Activated B cell treated with CpG ODN at 0.5 μM for 24 hours (primary cell): ENCODE measurements at places on chromosomes 5 and 9.
A peak's percentile ranks its signal among the peaks of the same experiment; 100 is the strongest.

GRCh38 chr9:132240841-132241482 is 79.1 kb downstream of the NTNG2 start:
- DNase-seq: peak; percentile 98

DNA sequence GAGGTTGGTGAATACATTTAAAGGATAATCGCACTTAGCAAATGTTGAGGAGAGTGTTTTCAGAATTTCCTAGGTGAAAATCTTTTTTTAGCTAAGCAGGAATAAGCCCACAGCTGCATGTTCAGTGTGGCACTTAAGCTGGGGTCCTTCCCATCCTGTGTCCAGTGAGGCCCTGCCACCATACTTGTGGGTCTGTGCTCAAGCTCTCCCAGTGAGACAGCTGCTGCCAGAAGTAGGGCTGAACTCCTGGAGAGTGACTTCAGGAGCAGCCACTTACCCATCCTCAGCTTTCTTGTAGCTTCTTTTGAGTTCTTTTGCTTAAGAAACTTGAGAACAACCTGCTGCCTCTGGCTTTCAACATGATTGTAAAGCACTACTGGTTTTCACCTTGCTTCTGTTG is 110.0 kb upstream of the DHFR start:
- DNase-seq: no peak

DNA sequence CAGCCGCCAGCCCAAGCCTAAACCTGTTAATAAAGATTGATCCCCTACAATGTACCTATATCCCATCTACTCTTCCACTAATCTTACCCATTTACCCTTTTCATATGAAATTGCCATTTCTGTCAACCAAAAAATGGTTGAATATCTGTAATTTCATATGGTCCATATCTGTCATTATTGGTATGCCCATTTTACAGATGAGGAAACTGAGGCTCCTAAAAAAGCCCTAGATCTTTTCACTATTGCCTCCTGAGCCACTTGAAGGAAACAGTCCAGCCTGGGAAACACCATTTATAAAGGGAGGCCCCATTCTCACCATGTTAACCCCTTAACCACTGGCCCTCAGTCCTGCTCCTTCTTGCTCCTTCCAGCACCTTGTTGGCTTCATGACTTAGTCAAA is 41.2 kb upstream of the SNAPC3 start:
- no peak for DNase-seq

DNA sequence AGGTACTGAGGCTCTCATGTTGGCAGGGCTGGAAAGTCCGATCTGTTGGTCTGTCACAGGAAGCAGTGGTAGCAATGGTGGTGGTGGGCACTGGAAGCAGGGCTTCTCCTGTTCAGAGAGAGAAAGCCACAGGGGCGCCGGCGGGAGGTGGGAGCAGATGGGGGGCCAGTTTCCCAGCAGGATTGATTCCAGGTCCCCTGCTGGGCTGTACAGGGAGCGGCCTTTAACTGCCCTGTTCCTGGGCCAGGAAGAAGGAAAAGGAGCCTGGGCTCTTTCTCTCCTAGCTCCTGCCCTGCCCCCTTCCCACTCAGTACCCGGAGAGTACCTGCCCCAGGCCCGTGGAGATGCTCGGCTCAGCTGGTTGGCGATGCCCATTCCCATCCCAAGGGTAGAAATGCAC is 2.6 kb upstream of the DAB2IP start:
- no peak for DNase-seq

GRCh38 chr5:41966401-41967105 is 41.5 kb downstream of the FBXO4 start:
- no peak for DNase-seq

- DNase-seq: no peak
Measured at GRCh38 chr5:111326551-111326950, 102.4 kb downstream of the CAMK4 start.

DNA sequence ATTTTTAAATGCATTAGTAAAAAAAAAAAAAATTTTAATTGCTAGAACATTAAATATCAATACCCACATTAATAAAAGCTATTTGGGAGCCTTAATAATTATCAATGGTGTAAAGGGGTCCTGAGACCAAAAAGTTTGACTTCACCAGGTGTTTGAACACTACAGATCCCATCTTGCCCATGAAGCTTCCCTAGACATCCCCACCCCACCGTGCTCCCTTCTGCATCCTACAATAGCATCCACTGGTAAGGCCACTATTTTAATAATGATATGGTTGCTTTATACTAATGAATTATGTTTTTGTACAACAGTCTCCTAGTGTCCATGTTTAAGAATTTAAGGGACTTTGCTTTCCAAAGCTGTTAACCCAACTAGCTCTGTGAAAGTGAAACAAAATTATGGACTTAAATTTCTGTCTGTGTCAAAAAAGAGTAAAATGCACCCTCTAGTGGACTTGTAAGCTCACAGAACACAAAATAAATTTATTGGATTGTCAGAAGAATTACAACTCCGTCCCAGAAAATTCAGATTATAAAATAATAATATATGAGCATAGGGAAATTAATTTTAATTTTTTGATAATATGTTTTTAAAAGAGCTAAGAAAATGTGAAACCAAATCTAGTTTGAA is 76.0 kb downstream of the ARL15 start:
- DNase-seq: no peak

DNA sequence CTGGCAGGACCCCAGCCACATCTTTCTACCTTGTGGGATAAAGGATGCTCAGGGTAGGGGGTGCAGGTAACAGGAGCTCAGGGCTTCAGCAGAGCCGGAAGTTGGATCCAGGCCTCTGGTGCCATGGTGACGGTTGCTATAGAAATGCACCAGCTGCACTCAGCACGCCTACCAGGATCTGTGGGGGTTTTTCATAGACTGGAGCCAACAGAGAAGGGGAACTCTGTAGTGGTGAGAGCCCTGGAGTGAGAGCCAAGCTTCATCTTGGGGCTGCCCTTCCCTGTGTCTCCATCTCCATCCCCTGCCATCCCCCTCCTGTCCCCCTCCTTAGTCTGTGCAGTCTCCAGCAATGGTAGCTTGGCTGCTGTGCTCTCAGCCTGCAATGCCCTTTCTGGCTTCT is 27.5 kb upstream of the BOD1 start:
- DNase-seq: no peak

- no peak for DNase-seq
Measured at GRCh38 chr9:131276891-131277286, 579 bp upstream of the FAM78A start.

- no peak for DNase-seq
Measured at GRCh38 chr5:128196791-128197190, 113.2 kb downstream of the SLC12A2 start.

DNA sequence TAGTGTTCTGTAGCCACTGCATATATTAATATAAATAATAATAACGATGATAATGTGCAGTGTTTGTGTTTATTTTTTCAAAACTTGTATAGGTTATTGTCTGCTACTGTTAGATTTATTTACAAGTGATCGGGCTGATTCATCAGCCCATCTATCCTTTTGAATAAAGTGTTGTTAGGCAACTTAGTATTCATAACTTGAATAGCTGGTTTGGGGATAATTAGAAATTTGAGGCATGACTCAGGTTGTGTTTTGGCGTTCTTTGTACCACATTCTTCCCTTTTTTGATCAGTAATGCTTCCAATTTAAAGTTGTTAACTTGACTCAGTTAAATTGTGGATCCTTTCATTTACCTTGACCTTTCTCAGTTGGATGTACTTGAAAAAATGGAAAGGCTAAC is 69.7 kb downstream of the FOCAD start:
- DNase-seq: no peak

- no peak for DNase-seq
Measured at GRCh38 chr5:181149355-181149754, 2.0 kb downstream of the OR2V2 start.

DNA sequence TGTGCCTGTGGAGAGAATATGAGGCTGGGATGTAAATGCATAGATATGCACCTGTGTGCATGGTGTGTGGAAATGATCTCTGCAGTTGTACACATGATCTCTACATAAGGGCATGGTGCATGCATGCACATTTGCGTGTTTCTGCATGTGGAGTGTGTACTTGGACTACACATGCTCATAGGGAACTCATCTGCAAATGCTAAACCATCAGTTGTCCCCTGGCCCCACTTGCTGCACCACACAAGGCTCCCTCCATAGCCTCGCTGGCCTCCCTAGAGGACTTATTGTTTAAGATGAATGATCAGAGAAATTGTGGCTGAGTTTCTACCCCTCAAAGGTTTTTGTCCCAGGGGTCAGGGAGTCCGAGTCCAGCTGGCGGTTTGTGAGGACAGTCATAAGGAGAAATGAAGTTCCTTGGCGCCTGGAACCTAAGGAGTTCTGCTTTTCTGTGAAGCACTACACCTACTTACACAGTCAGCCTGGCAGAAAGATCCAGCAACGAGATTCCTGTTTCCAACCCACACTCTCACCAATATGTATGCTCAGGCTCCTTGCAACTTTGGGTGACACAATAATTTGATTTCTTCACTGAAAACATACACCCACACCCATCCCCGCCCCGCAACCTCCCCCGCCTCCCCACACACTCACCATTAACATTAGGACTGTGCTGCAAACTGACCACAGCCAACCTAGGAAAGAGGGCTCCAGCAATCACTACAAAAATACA is 79.9 kb upstream of the CPEB4 start:
- no peak for DNase-seq

DNA sequence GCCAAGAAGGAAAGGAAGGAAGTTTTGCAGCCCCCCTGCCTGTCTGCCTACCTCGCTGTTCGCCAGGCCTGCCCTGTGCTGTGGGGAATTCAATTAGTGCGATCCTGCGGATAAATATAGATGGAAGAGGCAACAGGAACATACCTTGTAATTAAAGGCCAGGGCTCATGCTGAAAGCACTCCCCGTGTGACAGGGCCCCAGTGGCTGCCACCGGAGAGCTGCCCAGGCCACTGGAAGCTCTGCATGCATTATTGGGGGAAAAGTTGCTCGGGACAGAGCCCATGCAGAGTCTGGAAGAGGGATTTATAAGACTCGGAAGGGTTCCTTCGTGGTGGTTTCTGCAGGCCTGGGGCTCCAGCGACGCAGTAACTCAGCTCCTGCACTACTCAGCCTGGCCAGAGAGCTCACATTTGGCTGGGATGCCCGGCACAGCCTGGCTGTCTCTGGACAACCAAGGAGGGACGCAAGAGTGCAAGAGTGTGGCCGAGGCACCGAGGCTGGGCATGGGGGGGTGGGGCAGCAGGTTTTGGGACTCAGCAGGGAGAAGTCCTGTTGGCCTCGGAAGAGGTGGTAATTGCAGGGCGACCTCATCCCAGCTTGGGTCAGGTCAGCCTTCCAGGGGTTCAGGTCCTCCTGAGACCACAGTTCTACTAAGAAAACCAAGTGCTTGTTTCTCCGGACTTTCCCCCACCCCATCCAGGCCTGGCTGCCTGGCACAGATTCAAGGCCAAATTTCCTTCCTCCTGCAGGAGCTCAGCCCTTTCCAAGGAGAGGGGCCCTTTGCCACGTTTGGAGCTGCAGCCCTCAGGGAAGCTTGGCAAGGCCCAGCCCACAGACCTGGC is 68.1 kb upstream of the GGTA1 start:
- no peak for DNase-seq

- no peak for DNase-seq
Measured at GRCh38 chr5:176152191-176152929, 85.9 kb upstream of the SIMC1 start.

DNA sequence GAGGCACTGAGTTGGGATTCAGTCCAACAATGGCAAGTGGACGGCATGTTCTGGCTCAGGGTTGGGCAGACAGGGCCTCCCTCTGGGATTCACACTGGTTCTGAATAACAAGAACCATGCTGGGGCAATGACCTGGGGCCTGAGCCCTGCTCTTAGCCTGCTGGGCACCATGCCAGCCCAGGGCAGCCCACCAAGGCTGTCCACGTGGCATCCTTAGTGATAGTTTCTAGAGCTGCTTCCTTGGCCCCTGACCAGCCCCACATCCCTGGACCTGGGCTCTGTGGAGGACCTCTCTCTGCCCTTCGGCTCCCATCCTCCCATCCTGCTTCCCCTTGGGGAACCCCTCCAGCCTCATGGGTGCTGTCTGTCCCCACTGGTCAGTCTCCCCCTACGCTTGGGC is 22.3 kb upstream of the OLFM1 start:
- peak; percentile 2 for DNase-seq

GRCh38 chr9:69637817-69638200 is 34.4 kb downstream of the APBA1 start:
- no peak for DNase-seq

GRCh38 chr5:55902696-55903095 is 51.5 kb downstream of the IL31RA start:
- DNase-seq: no peak

- DNase-seq: no peak
Measured at GRCh38 chr5:157388111-157388710, 71.8 kb upstream of the NIPAL4 start.

GRCh38 chr9:90249094-90249493 is 393.5 kb downstream of the DIRAS2 start:
- DNase-seq: no peak

DNA sequence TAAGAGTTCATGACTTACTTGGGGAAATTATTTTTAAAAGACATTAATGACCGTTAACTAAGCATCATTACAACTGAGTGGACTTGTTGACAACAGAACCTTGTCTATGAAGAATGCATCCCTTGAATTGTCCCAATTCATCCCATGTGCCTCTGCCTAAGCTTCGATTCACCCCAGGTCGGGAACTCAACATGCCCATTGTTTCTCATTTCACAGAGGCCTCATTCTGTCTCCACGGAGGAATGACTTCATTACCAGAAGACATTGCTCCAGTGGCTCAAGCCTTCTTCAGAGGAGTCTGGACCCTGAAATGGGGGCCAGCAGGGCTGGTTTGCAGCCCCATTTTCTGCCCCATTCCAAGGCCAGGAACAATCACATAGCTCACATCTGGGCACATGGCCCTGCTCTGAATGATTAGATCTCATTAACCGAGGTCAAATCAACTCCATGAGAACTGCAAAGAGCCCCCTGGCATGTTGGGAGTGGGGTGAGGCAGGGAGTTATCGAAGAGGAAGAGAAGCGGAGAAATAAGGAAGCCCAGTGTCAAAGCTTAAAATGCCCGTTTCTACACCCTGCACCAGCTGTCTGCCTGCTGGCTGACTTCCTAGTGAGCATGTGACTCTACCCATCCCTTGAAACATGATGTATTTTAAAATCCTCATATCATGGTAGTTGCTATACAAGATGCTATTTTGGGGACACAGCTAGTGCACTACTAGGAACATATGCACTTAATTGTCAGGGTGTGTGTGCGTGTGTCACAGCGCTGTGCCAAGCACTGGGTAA is 137.3 kb downstream of the LHFPL2 start:
- no peak for DNase-seq

DNA sequence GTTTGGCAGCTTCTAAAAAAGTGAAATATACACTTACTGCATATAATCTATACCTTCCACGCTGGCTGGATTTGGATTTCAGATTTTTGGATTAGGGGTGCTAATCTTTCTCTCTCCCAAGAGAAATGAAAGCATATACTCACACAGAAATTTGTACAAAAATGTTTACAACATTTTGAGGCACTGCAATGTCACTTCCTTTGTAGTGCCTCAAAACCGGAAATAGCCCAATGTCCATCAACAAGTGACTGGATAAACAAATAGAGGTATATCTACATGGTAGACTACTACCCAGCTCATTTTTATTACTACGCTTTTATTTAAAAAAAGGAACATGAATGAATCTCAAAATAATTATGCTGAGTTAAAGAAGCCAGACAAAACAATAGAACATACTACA is 74.0 kb upstream of the MIER3 start:
- DNase-seq: no peak

- no peak for DNase-seq
Measured at GRCh38 chr5:103271570-103272289, 13.2 kb downstream of the MACIR start.

- no peak for DNase-seq
Measured at GRCh38 chr5:112737070-112737462, 619 bp upstream of the APC start.
